Activated T-helper 2 cell treated with anti-CD3 and anti-CD28 coated beads, Interferon-gamma antibody, Interleukin-2, Interleukin-4, amounts not matched to agents 10 μg/mL and 5 μg/mL and 100 μg/mL, durations not matched to agents 14 hours and 24 hours and 36 hours (primary cell): ENCODE measurements at places on chromosomes 2 and 18.

DNA sequence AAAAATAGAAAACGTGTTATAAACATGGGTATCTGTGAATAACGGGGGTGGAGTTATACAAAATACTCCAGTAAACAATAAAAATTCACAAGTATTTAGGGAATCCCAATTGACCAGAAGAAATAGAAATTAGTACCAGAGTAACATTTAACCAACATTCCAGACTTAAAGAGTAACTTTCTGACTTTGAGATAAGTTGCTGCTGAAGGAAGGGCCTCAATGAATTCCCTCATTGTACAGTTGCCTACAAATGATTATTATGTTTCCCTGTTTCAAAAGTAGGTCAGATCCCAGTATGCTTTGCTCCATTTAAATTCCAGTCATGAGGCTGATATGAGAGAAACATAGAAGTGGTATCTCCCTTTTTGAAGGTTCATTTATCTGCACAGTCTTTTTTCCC is 88.3 kb upstream of the KCNH7 start:
- DNase-seq = no peak

DNA sequence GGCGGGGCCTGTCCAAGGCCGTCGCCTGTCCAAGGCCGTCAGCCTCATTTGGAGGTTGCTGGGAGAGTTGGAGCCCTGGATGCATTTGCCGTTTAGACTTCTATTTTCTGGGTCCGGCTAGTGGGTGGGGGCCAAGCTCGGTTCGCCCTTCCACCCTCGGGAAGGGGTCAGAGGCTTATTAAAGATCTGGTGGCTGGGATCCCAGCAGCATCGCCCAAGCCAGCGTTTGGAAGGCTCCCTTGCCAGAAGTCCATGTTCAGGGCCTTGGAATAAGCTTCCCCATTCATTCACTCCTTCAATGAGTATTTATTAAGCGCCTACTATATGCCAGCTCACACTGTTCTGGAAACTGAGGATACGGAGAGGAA is 516 bp upstream of the DOCK10 start:
- no peak for DNase-seq

GRCh38 chr2:44944952-44945612 is 3.6 kb downstream of the SIX3 start:
- no peak for DNase-seq

- no peak for DNase-seq
These were observed 803.2 kb upstream of the POU3F3 start for GRCh38 chr2:104050656-104051242.

DNA sequence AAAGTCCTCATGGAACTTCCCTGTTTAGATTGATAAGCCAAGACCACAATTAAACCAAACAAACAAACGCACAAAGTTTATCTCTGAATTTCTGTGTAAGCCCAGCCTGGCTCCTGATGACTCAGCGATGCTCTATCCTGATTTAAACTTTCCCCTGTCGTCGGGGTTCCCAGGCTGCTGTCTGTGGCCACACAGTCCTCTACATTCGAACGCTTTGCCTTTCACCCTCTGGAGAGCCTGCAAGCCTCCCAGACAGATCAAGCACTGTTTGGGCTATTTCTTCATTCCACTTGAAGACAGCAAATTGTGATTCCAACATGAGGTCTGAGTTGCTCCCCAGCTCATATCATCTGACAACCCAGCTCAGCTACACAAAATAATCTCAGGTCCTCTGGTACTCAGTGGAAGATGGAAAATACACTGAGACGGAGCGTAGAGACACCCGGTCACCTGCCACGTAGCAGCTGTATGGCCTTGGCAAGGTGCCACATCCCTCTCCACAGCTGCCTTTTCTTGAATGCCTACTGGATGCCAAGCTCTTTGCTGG is 51.2 kb downstream of the CYRIA start:
- no peak for DNase-seq

DNA sequence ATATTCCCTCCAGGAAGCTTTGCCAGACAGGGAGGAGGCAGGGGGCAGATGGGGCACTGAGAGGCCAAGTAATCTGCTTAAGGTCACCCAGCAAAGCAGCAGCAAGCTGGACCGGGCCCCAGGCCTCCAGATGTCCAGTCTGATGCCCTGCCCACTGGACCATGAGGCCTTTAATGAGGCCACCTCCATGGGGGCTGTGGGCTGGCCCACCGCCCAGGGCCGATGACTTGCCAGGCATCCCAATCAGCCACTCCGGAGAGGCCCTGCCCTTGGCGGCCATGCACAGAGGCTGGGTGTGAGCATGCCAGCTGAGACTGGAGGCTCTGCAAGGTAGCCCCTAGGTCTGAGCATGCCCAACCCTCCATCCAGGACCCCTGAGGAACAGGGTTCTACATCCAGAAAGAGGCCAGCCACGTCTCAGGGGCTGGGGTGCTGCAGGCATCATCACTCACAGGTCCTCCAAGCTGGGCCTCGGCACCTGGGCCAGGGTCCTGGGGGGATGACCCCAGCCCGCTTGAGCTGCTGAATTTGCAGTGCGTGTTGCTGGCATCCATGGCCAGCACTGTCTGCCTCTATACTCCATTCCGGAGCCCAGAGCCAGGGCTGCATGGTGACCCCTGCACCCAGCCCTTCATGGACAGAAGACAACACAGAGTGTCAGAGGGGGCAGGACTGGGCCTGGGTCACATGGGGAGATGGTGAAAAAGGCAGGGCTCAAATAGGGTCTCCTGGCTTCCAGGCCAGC is 164.2 kb downstream of the INHBB start:
- no peak for DNase-seq

DNA sequence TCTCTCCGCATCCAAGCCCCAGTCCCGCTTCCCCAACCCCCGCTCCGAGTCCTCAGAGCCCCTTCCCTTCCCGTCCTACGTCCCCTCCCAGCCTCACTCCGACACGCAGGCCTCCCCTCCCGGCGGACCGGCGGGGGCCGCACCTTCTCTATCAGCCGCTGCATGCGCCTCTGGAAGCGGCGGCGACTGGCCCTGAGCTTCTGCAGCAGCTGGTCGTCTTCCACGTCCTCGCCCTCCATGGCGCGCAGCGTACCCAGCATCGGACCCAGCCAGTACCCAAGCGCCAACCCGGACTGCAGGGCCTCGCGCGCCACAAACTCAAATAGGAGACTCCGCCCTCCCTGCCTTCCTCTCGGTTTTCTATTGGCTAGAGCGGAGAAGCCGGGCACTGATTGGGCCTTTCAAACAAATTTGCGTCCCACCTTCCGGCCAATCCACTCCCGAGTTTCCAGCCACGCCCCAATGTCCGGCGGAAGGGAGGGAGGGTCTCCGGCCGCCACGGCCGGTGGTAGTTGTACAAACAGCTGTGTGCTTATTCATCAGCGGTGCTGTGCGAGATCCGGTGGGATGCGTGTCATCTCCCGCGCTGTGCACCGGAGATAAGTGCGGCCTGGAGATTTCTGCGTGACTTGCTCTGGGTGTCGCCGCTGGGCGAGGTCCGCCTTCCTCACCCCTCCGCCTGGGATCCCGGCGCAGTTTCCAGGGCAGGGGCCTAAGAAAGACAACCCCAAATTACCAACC is at the start of gene HJURP:
Gene HJURP (minus strand): TSS at position 295 of the 741 bp plus-strand sequence. CDS start 35 bp downstream, at position 260.
- DNase-seq = peak; percentile 94

GRCh38 chr2:179137200-179137759 is 87.3 kb upstream of the CCDC141 start:
- no peak for DNase-seq

- DNase-seq = no peak
These were observed 41.5 kb upstream of the TMEM131 start for GRCh38 chr2:98037206-98037605.

DNA sequence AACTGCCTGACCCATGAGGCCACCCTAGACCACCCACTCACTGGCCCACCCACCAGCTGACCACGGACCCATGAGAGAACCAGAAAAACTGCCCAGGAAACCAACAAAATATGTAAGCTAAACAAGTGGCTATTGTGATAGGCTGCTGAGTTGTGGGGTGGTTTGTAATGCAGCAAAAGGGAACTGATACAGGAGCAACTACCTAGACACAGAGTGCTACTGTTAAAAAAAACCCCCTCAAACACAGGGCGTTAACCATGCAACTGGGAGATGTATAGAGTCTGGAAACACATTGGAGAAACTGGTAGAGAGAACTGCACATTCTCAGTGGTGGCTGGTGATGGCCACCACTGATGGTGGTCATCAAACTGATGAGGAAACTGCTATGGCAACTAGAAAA is 206.3 kb upstream of the GYPC start:
- no peak for DNase-seq

DNA sequence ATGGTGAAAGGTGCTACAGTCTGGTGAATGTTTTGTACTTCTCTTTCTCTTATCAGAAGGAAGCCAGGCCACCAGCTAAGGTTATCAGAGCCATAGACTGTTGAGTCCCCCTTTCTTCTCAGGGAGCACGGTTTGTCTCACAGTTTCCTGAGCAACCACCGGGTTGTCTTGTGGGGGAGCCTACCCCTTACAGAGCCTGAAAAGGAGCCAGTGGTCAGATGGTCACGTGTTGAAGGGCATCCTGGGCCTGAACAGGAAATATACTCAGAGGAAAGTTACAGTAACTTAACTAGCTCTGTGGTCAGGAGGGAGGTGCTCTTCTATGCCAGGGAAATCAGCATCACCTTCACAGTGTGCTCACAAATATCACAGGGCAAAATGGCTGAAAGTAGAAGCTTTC is 11.6 kb downstream of the CD28 start:
- peak; percentile 66 for DNase-seq

- no peak for DNase-seq
These were observed 407.4 kb downstream of the GRB14 start for GRCh38 chr2:164213916-164214315.

DNA sequence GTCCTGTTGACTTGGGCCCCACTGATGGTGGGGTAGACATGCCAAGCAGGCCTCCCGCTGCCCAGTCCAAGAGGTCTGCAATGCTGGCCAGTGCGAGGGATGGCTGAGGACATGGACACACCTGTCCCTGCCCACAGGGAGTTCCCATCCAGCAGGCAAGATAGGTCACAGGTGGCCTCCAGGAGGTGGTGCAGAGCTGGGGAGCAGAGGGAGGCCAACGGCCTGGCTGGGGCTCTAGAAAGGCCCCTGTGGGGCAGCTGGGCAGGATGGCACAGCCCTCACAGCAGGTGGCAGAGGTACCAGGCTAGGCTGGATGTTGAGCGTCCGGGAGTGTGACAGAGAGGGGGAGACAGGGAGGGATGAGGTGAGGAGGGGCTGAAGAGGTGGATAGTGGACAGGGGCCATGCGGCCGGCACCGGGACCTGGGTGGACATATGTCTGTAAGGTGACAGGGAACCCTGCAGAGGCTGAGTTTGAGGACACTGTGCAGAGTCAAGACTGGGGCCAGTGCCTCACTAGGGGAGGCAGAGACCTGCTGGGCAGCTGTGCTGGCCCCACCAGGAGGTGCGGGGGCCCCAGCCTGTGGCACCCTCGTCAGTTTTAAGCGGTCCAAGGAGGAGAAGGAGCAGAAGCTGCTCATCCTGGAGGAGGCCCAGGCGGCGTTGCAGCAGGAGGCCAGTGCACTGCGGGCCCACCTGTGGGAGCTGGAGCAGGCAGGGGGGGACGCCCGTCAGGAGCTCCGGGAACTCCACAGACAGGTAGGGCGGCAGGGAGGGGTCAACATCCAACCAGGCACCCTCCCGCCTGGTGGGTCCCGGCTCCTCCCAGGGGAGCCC is 34.3 kb upstream of the SNED1 start:
- DNase-seq = no peak

DNA sequence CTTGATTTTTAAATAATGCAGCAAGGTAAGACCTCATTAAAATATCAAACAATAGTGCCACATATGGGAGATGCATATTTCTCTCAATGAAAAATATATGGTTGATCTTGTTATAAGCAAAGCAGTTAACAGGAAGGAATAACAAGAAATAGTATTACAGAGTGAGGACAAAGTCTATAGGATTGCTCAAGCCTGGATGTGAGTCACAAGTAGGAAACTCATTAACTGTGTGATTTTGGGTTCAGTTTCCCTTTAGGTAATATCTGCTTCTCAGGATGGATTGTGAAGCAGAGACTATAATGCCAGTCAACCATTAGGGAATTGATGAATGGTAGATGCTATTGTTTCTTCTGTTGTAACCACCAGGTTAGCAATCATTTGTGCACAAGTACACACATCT is 42.9 kb upstream of the SPHKAP start:
- no peak for DNase-seq

GRCh38 chr2:133025004-133025403 is 355.0 kb upstream of the LYPD1 start:
- DNase-seq = no peak

DNA sequence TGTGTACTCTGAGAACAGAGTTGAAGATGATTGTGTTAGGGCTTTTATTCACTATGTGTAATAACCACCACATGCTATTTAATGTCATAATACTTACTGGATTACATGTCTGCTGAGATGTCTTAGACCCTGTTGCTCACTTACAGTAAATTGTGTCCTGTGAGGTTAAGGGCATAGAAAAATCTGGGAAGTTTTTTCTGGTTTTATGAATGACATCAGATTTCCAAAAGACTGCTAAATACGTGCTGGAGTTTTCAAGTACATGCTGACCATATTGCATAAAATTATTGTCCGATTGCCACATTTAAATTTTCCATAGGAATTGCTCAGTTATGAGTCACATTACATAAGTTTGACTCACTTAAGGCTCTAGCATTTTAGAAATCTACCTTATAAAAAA is 96.7 kb upstream of the COL5A2 start:
- no peak for DNase-seq

GRCh38 chr2:72291059-72291458 is 143.4 kb upstream of the CYP26B1 start:
- DNase-seq = no peak

GRCh38 chr2:174766271-174766670 is 2.0 kb upstream of the CHRNA1 start:
- DNase-seq = no peak

DNA sequence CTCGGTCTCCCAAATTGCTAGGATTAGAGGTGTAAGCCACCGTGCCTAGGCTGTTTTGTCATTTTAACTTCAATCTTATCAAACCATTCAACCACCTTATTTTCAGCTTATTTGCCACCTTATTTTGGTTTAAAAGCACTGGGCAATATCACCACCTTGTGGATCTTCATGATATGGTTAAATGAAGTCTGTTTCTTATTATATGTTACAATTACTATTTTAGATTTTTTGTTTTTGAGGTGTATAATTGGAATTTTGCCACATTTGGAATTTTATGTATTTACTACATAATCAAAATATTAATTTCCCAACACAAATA is 43.8 kb upstream of the SCN9A start:
- no peak for DNase-seq

DNA sequence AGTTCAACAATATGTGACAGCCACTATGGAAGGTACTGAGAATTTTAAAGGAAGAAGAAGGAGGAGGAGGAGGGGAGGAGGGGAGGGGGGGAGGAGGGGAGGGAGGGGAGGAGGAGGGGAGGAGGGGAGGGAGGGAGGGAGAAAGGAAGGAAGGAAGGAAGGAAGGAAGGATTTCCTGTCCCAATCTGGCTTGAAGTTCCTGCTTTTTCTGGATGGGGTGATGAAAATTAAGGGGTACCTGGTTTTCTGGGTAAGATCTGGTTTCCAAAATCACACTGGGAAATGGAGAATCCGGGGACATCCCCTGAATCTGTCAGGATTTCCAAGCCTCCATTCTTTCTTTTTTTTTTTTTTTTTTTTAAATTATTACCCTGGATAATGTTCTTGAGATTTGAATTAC is 271.8 kb downstream of the MTX2 start:
- DNase-seq = no peak
